Right ventricle myocardium inferior (tissue), 1 donor: ENCODE measurements at places on chromosomes 5 and 9.

GRCh38 chr9:34982361-34982760 lies 7.2 kb upstream of the DNAJB5 start:
- no peak for DNase-seq

DNA sequence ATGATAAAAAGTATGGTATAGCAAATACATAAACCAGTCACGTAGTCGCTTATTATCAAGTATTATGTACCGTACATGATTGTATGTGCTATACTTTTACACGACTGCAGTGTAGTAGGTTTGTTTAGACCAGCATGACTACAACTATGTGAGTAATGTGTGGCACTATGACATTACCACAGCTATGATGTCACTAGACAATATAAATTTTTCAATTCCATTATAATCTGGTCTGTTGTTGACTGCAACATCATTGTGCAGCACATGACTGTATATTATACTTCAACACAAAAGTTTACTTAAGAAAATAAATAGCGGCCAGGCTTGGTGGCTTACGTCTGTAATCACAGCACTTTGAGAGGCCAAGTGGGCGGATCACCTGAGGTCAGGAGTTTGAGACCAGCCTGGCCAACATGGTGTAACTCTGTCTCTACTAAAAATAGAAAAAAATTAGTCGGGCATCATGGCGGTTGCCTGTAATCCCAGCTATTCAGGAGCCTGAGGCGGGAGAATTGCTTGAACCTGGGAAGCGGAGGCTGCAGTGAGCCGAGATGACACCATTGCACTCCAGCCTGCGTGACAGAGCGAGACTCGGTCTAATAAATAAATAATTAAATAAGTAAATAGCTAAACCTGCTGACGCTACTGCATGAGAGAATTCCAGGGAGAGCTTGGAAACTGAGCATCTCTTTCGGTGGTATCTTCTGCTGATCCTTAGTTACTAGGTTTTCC lies 24.6 kb upstream of the JADE2 start:
- no peak for DNase-seq

DNA sequence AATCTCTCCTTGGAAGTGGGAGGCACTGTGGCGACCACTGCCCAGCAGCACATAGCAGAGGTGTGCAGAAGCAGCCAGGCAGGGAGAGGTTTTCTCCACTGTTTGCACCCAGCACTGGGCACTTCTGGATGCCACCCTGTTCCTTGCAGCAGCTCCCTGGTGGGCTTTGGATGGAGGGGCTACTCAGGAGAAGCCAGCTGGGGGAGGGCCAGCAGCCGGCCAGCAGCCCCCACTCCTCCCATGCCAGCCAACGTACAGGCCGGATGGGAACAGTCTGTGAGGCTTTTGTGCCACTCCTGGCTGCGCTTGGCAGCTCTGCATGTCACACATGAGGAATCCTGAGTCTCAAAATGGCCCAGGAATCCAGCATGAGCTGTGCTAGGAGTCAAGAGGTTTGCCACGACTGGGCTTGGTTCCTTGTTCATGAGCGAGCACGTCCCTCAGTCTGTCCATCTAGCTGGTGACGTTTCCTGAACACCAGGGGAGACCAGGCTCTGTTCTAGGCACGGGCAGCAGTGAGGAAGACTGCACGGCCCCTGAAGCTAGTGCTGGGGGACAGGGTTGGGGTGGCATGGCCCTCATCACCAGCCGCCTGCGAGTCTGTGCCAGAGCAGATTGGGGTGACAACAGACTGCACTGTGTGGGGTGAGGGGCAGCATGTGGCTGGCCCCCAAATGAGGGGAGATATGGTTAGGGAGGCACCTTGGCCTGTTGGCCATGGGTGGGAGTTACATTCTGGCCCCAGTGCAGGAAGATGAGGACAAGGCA lies 10.1 kb downstream of the PHF2 start:
- no peak for DNase-seq

GRCh38 chr9:219670-220365 lies 5.2 kb downstream of the DOCK8 start:
- DNase-seq: peak; percentile 77

- DNase-seq: no peak
Observed at GRCh38 chr9:128927731-128928411, 7.1 kb downstream of the PHYHD1 start.

GRCh38 chr9:2722715-2723114 lies 5.4 kb downstream of the KCNV2 start:
- DNase-seq: no peak

DNA sequence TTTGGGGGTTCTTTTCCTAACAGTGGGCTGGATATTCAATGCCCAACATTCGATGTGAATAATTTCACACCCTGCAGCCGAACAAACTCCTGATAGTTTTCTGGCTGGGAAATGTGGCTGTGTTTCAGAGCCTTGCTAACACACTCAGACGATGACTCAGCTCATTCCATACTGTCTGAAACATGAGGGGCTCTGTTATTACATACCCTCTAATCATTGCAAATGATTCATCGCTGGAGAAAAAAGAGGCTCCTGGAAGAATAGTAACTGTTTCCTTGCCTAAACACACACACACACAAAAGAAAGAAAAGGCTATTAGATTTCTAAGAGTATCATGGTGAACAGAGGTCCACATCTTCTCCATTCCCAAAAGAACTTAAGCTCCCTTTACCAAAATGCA lies 75.8 kb downstream of the OXCT1 start:
- DNase-seq: no peak

DNA sequence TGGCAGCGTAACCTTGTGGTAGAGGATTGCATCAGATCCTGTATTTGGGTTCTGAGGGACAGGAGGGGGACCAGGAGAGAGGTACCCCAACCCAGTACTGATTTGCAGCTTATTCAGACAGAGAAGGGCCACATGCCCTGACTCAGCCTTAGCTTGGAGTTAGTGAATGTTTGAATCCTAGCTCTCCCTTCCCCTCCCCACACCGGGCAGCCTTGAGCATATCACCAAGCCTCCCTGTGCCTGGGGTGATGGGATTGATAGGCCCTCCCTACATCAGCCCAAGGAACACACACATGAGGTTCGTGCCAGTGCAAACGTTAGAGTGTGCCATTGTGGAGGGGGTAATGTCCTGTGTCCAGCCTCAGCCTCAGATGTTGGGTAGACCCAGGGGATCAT lies 71.9 kb downstream of the AMBP start:
- no peak for DNase-seq

- DNase-seq: no peak
Observed at GRCh38 chr5:163619273-163619934, 114.0 kb downstream of the MAT2B start.

- DNase-seq: peak; percentile 66
Observed at GRCh38 chr5:102295534-102296177, 428 bp downstream of the SLCO4C1 start.

DNA sequence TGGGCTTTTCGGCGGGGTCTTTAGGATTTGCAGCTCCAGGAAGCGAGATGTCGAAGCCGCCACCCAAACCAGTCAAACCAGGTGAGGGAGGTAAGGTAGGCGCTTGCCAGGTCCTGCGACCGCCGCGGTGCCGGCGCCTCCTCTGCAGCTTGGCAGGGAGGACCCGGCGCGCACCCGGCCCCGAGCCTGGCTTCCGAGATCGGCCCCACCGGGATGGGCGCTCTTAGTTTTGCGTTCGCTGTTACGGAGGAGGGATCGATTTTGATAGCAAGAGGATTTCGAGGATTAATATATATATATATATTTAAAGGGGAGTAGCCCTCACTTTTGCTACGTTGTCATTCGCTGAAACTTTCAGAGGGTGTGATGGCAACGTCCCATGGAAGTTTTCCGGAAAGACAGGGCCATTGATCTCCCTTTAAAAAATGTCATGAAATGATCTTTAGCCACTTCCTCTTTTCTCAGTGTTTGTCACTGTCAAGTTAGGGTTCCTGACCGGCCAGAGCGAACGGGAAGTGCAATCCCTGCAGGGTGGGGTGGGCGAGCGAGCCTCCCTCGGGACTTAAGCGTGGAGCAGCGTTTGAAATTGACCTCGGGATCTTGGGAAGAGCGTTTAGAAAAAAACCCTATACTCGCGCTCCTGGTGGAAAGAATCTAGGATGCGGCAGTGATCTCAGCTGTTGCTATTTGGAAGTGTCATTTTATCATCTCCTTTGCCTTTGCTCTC lies 495 bp downstream of the OSTF1 start:
- DNase-seq: peak; percentile 91

DNA sequence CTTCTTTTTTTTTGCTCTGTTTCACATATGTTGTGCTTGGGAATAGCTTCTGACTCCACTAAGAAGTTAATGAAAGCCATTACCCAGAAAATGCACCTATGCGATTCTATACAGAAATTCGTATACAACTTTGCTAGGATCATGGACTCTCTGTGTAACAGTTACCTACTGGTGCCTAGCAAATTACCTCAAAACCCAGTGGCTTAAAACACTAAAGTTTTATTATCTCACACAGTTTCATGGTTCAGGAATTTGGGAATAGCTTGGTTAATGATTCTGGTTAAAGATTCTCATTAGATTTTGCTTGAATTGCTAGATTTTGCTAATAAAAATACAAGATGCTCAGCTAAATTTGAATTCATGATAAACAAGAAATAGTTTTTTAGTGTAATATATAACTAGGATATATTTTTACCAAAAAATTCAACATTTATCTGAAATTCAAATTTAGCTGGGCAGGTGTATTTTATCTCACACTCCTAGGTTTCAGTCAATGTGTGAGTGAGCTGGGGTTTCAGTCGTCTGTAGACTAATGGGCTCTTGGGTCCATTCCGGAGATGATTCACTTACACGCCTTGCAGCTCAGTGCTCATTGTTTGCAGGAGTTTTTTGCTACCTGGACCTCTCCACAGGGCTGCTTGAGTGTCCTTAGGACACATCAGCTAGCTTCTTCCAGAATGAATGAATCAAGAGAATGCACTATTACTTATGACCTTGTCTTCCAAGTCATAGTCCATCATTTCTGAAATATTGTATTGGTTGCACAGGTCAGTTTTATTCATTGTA lies 75.1 kb downstream of the MROH2B start:
- no peak for DNase-seq

- DNase-seq: no peak
Observed at GRCh38 chr5:32233696-32234447, 59.8 kb upstream of the GOLPH3 start.

DNA sequence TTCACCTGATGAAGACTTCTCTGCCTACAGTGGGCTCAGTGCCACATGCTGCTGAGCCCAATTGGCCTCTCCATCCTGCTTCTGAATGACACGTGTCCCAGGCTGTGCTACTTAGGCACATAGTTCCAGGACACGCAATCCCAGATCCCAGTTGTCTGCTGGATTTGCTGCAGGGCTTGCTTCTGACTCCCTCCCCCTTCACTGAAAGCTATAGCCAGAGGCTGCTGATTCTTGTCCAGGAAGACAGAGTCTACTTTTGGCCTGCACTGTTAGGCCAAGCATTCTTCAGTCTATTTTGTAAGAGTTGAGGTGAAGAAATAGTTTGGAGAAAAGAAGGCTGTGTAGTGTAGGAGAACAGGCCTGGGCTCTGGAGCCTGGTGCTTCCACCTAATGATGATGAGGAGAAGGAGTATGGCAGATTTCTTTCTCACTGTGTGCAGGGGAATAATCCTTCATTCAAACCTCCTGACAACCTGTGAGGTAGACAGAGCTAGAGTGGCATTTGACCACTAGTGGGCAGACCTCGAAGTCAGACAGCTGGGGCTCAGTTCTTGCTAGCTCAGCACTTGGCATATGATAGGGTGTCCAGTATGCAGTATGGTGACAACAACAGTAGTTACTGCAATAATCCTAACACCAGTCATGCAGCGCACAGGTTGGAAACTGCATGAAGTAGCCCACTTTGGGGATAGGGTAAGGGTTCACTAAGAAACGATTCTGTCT lies 19.5 kb upstream of the ASPN start:
- no peak for DNase-seq
